Brain (organoid and tissue), 16 donors: ENCODE measurements at places on chromosomes 16 and 17.

DNA sequence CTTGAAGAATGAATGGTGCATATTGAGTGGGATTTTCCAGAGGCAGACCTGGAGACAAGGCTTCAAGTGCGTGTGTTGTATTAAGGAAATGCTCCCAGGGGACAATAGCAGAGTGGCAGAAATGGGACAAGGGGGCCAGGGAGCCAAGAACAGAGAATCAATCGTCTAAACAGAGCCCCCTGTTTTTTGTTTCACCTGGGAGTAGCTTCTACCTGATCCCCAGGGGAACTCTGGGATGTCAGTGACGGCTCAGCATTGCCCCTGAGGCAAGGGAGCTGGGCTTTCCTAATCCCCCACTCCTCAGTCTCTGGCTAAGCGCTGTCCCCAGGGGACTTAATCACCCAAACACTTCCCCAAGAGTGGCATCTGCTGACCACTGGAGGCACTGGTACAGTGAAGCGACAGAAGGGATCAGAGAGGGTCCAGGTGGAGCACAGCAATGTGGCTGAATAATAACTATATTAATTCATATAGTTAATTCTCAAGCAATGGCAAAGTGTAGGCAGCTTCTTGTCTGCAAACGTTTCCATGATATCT lies 35.7 kb upstream of the C16orf78 start:
- no peak for DNase-seq

- DNase-seq = peak; percentile 82
Measured at GRCh38 chr17:20189302-20189701, 180.1 kb downstream of the SPECC1 start.

DNA sequence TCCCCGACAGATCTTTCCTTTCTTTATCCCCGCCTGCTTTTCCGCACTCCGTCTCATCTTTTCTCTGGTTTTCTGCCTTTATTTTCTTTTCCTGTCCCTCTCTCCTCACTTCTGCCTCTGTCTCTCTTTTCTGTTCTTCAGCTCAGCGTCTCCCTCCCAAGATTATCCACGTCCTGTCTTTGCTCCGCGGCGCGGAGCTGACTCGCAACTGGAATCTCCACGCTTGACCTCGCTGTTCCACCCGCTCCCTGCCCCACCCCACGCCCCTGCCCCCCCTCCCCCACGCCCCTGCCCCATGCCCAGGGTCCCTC lies 4.9 kb upstream of the LHX1 start:
- DNase-seq = no peak

DNA sequence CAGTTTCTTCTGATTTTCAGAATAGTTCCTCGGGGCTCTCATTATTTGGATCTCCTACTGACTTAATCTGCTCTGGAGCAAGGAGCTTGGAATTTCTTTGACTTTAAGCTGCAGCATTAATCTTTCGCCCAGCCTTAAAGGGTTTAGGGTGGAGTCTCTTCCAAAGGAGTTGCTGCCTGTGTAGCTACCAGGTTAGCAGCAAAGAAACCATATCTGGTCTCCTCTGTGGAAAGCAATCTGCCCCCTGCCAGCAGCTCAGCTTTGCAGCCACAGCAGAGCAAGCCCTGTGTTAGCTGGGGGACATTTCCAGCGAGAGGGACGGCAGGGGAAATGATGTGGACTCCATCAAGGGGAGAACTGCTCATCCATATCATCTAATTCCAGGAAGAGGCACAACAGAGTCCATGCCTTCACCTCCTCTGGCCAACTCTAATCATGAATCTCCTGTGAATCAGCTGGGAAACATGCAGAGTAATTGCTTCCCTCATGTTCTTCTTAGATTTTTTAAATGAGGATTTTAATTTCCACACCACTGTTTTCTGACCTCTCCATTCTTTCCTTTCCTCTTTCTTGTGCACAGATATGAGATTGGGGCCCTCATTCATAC lies 827.6 kb upstream of the CA10 start:
- DNase-seq = no peak

DNA sequence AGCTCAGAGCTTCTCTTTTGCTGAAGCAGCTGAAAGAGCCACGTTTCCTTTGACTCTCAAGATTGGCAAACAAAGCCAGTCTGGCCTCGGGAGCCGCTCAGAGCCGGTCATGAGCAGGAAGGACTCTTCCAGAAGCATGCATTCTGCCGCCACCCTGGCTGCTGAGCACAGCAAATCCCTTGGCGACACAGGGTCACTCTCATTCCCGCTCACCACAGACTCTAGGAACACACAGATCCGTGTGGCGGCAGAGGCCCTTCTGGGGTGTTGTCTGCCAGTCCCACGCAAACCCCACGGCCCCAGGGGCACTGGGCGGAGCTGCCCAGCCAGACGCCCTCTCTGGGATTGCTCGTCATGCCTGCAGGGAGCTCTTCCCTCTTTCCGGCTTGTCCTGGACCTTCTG lies 157.0 kb downstream of the C16orf95 start:
- DNase-seq = no peak

DNA sequence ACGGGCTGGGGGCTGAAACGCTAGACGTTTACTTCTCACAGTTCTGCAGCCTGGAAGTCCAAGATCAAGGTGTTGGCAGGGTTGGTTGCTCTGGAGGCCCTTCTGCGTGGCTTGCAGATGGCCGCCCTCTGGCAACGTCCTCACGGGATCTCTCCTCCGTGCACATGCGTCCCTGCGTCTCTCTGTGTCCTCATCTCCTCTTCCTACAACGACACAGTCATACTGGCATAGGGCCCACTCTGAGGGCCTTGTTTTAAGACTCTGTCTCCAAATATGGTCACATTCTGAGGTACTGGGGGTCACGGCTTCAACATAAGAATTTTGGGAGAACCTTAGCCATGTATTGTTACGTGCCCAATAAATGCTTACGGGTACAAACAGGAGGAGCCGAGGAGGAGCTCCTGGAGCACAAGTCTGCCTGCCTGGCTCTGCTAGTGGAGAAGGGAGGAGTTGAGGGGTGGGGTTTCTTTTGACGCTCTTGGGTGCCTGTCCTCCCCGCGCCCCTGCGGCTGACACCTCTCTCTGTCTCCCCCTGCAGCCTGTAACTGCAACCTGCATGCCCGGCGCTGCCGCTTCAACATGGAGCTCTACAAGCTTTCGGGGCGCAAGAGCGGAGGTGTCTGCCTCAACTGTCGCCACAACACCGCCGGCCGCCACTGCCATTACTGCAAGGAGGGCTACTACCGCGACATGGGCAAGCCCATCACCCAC lies 141.1 kb downstream of the NTN1 start:
- DNase-seq = no peak

- DNase-seq = peak; percentile 60
Measured at GRCh38 chr16:73764321-73764720, 532.3 kb upstream of the PSMD7 start.

- DNase-seq = no peak
Measured at GRCh38 chr17:74485022-74485743, 18.7 kb downstream of the CD300A start.

DNA sequence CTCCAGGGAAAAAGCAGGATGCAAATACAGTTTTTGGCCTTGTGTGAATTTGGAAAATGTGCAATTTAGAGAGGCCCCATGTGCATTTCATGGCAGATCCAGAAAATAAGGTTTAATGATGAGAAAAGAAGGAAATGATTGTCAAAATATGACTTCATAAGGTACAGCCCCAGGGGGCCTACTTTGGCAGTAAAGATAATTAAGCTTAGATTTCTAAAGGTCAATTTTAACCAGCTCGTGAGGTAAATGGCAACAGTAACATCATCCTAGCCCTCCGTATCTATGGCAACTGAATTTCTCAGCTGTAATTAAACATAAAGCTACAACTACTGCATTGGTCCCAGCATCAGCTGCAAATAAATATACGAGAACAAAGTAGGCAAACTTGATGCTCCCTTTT lies 30.0 kb upstream of the PRSS54 start:
- DNase-seq = peak; percentile 9

DNA sequence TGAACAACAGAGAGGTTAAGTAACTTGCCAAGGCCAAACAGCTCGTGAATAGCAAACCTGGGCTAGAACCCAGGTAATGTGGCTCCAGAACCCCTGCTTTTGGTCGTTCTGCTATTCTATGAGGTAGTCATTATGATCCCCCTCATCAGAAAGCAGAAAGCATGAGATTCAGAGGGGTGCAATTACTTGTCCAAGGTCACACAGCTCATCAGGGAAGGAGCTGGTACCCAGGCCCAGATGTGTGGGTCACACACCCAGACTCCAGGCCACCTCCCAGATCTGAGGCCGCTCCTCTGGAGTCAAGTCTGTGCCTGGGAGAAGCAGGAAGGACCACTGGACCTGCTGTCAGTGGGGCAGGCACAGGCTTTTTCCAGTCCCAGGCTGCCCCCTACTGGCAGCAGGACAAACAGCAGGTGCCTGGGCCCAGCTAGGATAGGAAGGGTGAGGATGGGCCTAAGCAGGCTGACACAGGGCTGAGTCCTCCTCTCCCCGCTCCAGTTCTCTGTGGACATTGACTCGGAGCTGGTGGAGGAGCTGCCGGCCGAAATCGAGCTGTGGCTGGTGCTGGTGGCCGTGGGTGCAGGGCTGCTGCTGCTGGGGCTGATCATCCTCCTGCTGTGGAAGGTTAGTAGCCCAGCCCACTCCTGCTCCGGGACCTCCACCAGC lies 7.8 kb upstream of the PDK2 start:
- DNase-seq = peak; percentile 68

DNA sequence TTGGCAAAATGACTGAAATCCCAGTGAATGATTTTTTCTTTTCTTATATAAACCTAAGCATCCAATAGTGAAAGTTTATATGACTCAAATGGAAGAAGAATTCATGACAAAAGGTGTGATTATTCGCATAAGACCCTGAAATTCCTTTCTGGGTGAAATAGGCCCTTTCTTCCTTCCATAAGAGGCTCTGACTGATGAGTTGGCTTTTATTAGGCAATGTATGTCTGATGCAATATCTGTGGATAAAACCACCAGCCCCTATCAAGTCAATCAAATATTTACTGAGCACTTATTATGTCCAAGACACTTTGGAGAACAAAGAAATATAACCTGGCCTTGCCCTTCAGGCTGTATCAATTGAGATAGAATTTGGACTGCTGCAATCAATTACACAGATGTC lies 316.6 kb downstream of the CDH13 start:
- peak; percentile 17 for DNase-seq
